ENCODE measurements at places on chromosomes 13 and 19.

DNA sequence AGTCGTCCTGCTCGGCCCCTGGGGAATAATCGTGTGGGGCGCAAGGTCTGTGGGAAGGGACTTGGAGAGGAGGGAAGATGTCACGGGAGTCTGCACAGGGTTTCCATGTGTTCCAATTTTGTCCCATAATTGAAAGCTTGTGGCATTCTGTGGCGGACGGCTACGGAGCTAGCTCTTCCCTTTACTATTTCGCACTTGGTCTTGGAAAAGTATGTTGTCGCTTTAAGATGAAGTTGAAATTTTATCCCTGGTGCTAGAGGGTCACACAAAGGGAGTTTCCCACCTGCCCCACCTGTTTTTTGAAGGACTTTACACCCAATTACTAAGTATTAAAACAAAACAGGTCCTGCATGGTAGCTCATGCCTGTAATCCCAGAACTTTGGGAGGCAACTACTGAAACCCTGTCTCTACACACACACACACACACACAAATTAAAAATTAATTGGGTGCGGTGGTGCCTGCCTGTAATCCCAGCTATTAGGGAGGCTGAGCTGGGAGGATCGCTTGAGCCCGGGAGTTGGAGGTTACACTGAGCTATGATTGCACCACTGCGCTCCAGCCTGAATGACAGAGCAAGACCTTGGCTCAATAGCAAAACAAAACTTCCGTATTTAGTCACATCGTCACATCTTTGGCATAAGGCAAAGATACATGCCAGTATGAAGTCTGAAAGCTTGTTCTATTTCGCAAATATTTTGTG lies 967 bp upstream of the TPT1 start:
- DNase-seq, result no peak

GRCh38 chr13:33123066-33123859 lies 107.0 kb downstream of the KL start:
- DNase-seq, result no peak

- DNase-seq, result no peak
These were observed 18.9 kb upstream of the ZSCAN5A start for GRCh38 chr19:56333506-56333905.

- DNase-seq, result no peak
These were observed 252.1 kb upstream of the STARD13 start for GRCh38 chr13:33537676-33538075.

GRCh38 chr13:83450591-83450990 lies 431.7 kb downstream of the SLITRK1 start:
- no peak for DNase-seq

DNA sequence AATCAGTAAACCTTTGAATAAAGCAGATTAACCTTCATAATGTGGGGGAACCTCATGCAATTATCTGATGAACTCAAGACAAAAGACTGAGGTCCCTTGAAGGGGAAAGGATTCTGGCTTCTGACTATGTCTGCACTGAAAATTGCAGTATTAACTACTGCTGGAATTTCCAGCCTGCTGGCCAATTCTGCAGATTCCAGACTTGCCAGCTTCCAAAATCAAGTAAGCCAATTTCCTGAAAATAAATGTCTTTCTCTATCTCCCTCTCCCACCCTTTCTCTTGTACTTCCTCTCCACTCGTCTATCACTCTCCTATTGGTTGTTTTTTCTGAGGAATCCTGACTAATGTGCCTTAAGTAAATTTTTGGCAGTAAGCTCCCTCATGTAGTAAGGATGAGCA lies 1479.9 kb upstream of the PRR20A start:
- no peak for DNase-seq

- no peak for DNase-seq
These were observed 4.3 kb upstream of the AKAP8L start for GRCh38 chr19:15423130-15423529.

DNA sequence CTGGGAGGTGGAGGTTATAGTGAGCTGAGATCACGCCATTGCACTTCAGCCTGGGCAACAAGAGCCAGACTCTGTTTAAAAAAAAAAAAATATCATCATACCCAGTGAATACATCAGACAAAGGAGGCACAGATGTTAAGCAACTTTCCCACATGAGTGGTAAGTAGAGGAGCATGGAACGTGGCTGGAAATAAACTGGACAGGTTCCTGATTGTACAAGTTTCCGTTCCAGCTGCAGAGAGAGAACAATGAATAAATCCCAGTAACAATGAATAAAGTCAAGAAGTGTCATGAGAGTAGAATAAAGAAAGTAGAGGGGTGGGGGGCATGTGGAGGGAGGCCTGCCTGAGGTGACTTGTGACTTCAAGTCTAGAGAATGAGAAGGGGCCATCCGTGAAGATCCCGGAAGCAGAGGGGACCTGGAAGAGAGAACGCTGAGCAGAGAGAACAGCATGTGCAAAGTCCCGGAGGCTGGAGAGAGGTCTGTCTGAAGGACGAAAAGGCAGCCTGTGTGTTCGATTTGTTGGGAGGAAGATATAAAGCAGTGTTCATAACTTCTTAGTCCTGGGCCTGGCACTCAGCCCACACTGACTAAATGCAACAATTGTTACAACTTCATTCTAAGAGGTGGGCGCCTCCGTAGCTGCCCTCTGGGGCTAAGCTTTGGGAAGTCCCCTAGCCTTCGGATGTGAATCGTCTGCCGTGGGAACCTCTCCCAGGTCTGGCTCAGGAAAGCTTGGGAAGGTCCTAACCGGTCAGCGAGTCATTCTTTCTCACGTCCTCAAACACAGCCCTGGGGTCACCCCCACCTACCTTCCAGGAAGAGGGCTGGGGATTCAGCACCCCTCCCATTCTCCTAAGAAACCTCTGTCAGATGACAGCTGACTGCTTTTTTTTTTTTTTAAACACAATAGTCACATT lies 15.3 kb upstream of the ARHGEF18 start:
- peak; percentile 92 for DNase-seq

GRCh38 chr13:113962386-113962785 lies 11.5 kb downstream of the C13orf46 start:
- no peak for DNase-seq
